AG09309 (cell line): ENCODE measurements at places on chromosomes 13 and 19.

DNA sequence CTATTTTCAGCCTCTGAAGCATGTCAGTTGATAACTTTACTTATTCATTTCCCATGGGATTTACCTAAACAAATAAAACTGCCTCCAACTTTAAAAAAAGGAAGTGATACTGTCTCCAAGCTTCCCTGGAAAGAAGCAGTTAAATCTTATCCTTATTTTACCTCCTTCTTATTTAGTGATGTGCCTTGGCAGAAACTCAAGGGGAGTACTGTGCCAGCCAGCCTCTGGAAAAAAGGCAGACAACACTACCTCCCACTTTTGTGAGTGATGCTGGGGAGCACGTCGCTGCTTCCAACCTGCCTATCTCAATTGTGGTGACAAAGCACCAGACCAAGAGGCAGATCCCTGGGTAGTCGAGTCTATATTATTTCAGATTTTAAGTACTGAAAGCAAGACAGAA lies 765.6 kb downstream of the DIAPH3 start:
- no peak for DNase-seq

- DNase-seq, result no peak
These were observed 14.8 kb downstream of the RABAC1 start for GRCh38 chr19:41944336-41944735.

DNA sequence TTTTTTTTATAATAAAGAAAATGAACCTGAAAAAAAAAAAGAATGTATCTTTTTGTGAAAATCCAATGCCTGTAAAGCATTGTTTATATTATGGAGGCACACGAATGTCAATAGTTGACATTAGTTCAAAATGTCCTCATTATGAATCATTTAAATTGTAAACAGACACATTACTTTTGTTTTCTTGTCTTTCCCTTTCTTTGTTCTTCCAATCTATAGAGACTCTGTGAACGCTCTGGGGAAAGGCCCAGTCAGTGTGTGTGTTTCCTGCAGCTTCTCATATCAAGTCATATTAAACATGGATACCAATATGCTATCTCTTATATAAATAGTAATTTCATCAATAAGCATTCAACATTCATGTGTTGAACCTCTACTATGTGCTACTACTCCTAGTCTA lies 193.1 kb downstream of the KCTD12 start:
- no peak for DNase-seq

DNA sequence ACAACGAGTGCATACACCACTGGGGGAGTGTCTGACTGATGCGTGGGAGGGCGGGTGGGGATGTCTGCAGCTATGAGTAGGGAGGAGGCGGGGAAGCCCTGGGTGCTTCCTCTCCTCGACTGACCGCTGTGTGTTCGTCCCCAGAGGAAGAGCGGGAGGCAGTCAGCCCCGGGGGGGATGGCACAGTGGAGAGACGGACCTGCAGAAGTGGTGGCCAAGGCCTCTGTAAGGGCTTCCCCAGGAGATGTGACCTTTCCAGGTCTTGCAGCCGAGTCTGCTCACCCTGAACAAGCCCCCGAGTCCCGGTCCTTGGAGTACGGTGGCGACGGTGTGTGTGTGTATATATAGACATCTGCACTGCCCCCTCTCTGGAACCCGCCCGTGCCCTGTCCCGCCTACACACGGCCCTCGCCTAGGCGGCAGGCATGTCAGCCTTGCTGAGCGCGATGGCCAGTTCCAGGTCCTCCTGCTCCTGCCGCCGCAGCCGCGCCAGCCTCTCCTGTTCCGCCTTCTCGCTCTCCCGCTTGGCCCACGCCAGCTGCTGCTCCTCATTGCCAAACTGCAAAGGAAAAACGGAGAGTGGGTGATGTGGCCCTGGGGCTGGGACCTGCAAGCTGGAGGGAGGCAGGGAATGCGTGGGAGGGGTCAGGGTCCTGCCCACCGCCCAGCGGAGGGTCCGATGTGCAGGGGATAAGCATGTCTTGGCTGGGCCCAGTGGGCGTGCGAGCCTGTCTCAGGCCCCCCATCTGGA lies 30.8 kb downstream of the KLF2 start:
- no peak for DNase-seq

- no peak for DNase-seq
These were observed 320.3 kb downstream of the DNAJC15 start for GRCh38 chr13:43343645-43344044.

DNA sequence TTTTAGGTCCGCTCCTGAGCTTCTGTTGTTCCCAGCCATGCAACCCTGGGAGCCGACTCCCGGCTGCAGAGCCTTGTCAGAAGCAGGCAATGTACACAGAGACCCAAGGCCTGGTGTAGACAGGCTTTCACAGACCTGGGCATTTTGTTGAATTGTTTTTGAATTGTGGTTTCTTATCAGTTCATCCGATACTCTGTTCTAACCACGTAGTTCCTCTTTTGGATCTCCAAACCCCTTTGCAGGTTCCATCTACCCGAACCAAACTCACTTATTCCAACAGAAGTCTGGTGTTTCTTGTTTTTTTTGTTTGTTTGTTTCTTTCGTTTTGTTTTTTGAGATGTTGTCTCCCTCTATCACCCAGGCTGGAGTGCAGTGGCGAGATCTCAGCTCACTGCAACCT lies 6.3 kb upstream of the NLRP2 start:
- DNase-seq, result no peak

- DNase-seq, result no peak
These were observed 1.7 kb downstream of the ERCC5 start for GRCh38 chr13:102847272-102848234.

- DNase-seq, result no peak
These were observed 21.2 kb downstream of the PPP5C start for GRCh38 chr19:46368116-46368515.

DNA sequence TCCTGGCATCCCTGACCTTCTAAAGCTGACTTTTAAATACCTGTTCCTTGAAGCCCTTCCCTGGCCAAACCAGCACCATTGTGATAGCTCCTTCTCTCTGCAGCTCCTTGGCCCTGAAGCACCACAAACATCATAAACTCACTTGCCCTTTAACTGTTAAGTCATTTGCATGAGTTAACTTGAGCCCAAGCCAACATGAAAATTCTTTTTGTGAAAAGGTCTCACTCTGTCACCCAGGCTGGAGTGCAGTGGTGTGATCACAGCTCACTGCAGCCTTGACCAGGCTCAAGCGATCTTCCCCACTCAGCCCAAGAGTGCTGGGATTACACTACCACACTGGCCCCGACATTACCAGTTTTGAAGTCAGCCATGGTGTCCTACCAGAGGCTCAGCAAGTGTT lies 87.8 kb downstream of the ZIC5 start:
- no peak for DNase-seq

DNA sequence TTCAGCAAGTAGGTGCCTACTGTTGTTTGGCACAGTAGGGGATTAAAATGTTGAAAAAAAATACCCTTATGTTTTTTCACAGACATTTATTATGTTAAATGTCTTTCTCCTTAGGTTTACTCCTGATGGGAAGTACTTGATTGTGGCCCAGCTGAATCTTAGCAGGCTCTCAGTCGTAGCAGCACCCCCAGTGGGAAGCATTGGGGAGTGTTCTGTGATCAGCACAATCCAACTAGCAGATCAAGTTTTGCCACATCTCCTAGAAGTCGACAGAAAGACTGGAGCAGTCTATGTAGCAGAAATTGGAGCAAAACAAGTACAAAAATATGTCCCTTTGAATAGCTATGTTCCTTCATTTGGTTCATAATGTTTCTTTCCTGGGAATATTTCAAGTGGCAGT lies 9.3 kb downstream of the NHLRC3 start:
- no peak for DNase-seq

DNA sequence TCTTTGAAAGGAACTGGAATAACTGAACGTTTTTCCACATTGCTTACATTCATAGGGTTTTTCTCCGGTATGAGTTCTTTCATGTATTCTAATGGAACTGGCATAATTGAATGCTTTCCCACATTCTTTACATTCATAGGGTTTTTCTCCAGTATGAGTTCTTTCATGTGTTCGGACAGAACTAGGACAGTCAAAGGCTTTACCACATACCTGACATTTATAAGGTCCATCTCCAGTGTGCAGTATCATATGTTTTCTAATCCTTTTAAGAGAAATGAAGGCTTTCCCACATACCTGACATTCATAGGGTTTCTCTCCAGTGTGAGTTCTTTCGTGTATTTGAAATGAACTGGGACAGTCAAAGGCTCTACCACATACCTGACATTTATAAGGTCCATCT lies 24.7 kb downstream of the ZNF564 start:
- no peak for DNase-seq

DNA sequence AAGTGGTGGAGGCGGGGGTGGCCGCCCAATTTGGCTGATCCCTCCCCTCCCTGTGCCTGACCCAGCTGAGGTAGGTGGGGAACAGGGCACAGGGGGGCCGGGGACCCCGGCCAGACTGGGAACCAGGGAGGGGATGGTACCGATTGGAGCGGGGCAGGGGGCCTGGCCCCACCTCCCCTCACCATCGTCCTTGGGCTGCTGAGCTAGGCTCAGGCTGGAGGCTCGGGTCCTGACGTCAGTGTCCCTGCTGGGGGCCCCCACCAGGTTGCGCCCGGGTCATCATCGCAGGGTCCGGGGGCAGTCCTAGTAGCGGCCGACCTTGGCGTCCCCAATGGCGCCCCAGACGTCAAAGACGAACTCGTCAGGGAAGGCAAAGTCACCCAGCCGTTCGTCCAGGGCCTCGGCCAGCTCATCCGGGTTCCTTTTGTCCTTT lies 3.0 kb upstream of the PTGER1 start:
- DNase-seq, result no peak

DNA sequence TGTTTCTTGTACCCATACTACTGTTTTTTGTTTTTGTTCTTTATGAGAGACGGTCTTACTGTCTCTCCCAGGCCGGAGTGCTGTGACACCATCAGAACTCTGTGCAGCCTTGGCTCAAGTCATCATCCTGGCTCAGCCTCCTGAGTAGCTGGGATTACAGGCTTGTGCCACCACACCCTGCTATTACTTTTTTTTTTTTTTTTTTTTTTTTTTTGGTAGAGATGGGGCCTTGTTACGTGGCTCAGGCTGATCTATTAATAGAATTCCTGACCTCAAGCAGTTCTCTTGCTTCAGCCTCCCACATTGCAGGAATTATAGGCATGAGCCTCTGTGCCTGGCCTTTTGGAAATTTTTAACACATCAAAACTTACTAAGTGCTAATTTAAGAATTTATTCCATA lies 2.9 kb upstream of the ZNF304 start:
- DNase-seq, result peak; percentile 50
